ENCODE measurements at places on chromosomes 16 and 17.
A peak's percentile ranks its signal among the peaks of the same experiment; 100 is the strongest.

DNA sequence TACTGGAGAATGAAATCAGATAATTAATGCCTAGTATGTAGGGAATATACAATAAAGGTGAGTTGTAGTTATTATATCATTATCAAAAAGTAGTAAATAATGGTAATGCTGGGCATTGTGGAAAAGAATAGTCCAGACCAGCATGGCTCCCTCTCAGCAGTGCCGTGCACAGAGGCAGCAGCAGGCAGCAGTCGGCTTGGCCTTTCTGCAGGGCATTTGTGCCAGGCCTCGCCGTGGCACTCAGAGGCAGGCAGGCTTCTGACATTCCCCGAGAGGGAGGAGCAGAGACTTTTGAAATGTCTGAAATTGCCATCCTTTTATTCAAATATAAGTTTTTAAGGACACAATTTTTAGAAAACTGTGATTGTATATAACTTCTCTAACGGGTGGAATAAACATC, 15.0 kb downstream of the KIAA0513 start:
- no peak for DNase-seq

DNA sequence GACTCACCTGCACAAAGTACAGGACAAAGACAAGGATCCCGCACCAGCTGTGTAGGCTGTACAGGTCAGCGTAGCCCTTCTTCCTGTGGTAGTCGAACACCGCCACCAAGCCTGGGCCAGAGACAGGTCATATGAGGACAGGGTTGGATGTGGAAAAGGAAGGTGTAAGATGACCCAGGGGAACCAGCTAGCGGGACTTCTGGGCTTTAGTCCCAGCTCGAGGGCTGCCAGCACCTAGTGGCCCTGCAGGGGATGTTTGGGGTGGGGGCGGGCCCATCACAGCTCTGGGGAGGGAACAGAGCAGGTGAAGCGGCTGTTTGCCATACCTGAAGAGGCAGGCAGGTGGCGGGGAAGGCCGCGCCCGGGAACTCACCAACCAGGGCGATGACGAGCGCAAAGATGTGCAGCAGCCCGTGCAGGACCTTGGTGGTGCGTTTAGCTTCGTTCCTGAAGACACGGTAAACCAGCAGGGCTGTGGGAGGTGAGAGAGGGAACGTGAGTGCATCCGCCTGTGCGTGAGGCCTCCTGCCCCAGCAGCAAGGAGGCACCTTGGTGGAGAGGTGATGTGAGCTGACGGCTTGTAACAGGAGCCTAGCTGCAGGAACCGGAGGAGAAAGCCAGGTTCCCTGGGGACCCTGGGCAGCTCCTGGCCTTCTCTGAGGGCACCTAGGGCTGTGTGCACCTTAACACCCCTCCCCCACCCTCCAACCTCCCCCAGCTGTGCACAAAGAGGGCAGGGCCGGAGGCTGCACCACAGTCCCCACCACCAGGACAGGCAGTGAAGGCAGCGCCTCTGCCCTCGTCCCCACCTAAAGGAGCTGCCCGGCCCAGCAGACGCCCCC, 10.2 kb downstream of the CYB561 start:
- peak; percentile 8 for DNase-seq

DNA sequence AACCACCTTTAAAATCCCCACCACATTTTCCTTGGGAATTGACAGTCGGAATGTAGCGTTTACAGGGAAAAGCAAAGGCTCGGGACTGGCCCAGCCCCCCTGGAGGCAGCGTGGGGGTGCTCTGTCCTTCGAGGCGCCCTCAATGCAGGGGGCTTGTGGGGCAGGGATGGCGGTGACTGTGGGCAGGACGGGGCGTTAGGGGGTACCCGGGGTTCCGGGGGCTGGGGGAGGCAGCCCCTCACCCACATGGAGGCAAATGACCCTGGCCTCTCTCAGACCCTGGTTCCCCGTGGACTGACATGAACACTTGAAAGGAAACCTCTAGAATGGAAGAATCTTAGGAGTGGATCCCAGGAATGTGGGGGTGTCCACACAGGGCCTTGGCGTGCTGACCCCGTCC, 78.4 kb upstream of the GNG13 start:
- DNase-seq = no peak

DNA sequence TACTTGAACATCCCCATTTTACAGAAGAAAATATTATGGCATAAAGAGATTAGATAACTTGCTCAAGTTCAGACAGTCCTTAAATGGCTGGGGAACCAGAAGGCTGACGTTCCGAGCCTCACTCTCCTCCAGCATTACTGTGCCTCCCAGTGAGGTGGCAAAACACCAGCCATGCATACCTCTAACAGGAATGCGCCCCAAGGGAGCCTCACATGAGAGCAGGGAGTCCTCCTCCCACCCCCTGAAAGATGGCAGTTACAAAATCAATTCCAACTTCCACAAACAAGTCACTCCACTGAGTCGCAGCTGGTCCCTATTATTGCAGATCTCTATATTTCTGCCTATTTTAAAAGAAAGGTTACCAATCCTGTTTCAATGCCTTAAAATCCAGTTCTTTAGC, 55.5 kb downstream of the ANKFY1 start:
- DNase-seq = no peak

- DNase-seq = no peak
These were observed 26.2 kb upstream of the TXNDC11 start for GRCh38 chr16:11768849-11769248.

DNA sequence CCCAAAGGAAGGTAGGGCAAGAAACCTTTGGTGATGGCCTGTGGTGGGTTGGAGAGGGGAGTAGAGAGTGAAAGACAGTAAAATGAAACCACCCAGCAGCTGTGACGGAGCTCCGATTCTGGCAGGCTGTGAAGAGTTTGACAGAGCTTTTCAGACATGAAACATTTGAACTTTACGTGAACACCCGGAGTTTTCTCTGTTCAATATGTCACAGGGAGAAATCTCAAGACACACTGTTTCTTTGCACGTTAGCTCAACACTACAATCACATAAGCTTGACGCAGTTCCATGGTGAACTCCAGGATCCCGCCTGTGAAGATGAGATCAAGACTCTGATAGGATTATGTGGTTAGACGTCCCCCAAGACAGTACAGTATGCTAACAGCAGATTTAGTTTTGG, 79.6 kb upstream of the CDH11 start:
- DNase-seq = no peak

GRCh38 chr16:51383909-51384308, 232.8 kb upstream of the SALL1 start:
- no peak for DNase-seq

- no peak for DNase-seq
These were observed 111.7 kb downstream of the MAP2K6 start for GRCh38 chr17:69525920-69526841.

GRCh38 chr17:55622547-55622946, 100.1 kb downstream of the TMEM100 start:
- no peak for DNase-seq

DNA sequence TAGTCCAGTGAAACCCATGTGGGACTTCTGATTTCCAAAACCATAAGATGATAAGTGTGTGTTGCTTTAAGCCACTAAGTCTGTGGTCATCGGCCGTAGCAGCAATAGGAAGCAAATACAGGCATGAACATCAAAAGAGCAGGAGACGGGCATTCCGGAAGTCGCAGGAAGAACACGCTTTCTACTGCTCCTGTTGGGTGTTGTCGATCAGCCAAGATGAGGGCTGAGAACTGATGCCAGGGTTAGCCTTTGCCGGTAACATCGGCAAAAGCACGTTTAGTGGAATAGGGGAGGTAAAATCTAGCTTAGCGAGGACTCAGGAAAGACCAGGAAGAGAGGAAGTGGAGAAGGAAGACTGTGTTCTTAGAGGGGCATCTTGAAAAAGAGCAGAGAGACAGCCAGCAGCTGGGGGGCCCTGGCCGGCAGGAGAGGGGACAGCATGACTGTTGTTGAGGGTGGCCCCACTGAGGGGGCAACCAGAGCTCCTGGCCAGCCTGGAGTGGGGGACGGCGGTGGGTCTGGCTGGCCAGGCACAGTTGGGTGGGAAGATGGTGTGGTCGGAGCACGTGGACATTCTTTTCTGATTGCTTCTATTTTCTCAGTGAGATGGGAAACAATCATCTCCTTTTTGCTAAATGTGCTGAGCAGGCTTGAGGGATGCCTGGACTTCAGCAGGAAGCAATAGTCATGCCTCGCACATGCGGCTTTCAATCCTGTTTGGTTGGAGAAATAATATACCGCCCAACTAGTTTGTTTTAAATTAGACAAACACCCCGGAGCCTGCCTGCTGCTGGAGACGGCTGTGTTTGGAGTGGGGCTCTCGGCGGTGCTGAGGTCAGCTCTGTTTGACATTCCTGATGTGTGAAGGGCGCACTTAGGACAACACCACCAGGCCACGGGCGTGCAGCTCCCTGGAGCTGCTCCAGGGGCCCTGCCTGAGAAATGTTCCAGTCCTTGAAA, 109.9 kb downstream of the METRNL start:
- DNase-seq = no peak

- DNase-seq = no peak
These were observed 57.2 kb downstream of the TBC1D16 start for GRCh38 chr17:79978548-79978855.

DNA sequence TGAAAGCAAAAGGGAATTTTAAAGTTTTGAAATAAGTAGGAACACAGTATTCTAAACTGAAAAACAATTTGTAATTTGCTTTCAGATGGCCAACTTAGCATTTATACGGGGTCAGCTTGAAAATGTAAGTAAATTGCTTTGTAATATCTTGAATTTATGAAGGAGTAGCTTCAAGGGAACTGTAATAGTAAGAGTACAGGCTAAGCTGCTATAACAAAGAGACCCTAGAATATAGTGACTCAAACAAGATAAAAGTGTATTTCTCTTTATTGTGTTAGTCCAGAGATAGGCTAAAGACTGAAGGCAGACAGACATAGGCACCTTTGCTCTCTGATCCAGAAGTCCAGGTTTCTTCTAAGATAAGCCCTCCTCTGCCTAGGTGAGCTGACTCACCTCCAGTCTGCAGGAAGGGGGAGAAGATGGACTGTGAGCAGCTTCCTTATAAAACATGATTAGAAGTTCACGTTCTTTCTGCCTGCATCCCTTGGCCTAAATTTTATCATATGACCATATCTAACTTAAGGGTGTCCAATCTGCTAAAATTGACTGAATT, 3.2 kb downstream of the TTC19 start:
- no peak for DNase-seq

DNA sequence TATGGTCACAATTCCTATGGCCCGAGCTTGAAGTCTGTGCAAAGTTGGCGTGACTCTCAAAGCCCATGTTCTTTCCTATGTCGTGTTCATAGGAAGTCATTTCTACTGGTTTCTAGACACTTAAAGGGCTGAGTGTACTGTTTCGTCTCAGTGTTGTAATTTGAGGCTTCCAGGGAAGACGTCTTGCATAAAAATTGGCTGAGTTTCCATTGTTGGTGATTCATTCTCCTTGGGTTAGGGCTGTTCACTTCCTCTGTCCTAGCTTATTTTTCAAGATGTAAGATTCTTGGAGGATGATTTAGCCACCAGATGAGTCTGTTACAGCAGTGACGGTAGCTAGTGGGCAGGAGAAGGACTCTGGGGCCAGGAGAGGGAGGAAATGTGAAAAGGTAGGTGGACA, 43.1 kb downstream of the PIK3R5 start:
- DNase-seq = peak; percentile 27

- DNase-seq = no peak
These were observed 9.0 kb downstream of the KCTD13 start for GRCh38 chr16:29916979-29917378.

GRCh38 chr17:43868226-43868994, 21.4 kb downstream of the CD300LG start:
- DNase-seq = no peak

DNA sequence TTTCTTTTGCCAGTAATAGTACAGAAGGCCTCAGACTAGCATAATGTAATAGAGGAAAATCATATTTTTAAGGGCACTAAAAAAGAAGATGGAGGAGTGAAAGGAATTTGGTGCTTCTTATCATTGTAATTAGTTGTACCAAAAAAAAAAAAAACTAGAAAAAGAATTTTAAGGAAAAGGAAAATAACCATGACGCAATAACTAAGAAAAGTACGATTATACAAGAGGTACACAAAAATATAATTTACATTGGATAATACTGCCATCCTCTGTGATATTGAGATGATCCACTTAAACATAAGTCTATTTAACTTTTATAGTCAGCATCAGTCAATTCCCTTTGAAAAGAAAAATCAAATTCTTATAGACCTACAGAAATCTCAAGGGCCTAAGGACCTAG, 146.7 kb upstream of the IRX5 start:
- no peak for DNase-seq

DNA sequence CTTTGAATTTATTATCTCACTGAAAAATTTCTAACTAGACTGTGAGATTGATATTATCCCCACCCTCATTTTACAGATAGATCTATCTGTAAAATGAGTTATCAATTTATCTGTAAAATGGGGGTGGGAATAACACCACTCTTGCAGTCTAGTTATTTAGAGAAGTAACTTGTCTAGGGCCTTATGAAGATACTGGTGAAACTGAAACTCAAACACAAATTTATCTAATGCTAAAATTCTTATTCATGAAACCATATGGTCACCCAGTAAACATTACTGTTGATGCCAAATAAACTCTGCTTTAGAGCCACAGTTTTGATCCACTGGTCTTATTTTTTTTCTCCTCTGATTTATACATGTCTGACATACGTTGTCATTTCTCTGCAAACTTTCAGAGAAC, 52.1 kb upstream of the SMIM36 start:
- no peak for DNase-seq

DNA sequence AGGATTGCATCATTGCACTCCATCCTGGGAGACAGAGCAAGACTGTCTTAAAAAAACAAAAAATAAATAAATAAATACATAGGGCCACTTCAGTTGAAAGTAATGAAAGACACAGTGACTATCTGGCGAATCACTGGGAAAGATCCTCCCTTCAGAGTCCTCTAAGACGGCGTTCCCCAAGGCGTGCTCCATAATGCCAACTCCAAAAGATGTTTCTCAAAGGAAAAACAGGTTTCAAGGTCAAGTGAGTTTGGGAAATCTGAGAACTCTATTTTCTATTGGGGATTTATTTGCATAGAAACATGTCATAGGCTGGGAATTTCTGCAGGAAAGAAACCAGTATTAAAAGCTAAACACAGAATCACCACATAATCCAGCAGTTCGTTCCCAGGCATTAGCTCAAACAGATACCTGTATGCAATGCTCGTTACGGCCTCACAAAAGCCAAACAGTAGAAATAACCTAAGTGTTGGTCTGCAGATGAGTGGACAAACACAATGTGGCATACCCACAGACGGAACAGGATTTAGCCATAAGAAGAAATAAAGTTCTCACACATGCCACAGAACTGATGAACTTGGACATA, 7.9 kb downstream of the KLHDC4 start:
- no peak for DNase-seq

DNA sequence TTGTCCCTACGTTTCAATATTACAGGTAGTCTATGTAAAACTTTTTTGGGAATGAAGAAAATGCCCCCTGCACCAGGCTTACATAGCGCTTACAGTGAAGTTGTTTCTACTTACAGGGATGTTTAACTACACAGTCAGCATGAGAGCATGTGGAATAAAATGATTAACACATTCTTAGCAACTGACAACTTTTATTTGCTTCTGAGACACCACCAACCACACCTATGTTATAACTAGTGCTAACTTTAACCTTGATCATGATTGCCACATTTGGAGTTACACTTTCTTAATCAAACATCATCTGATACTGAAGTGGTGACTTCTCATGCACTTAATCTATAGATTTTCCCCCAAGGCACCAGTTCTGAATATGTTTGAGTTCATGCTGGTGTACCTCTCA, 20.3 kb upstream of the ZNF267 start:
- DNase-seq = no peak
